ENCODE measurements at places on chromosomes 16 and 17. TPM values are rescaled to one million over a fixed set of nuclear protein-coding genes. Genes with fewer than 3 reads are reported as not detected.
A peak's percentile ranks its signal among the peaks of the same experiment; 100 is the strongest.

Gene RAD51C
- total RNA-seq: 37.6 TPM

- DNase-seq: no peak
Measured at GRCh38 chr17:79517827-79518584, 92.8 kb downstream of the RBFOX3 start.

DNA sequence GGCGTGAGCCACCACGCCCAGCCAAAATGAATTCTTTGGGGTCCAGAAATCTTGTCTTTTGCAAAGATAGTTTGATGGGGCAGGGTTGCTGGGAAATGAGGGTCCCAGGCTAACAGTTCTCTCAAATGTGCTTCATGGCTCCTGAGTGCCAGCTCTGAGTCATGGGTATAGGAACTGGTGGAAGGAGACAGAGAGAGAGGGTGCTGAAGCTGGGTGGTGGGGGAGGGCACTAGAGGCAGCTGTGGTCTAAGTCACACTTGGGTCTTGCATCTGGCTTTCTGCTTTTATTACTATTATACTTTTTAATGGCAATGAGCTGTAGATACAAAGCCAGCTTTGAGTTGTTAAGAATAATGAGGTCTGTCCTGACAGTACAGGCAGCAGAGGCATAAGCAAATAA, 54.6 kb downstream of the PRKCA start:
- DNase-seq: no peak

- DNase-seq: no peak
Measured at GRCh38 chr16:87953308-87954215, 2.3 kb downstream of the BANP start.

Gene CACNG4
- total RNA-seq: not detected

- DNase-seq: no peak
Measured at GRCh38 chr17:32512328-32512727, 25.5 kb downstream of the CDK5R1 start.

- DNase-seq: peak; percentile 90
Measured at GRCh38 chr17:7573324-7574080, 5.9 kb upstream of the CD68 start.

DNA sequence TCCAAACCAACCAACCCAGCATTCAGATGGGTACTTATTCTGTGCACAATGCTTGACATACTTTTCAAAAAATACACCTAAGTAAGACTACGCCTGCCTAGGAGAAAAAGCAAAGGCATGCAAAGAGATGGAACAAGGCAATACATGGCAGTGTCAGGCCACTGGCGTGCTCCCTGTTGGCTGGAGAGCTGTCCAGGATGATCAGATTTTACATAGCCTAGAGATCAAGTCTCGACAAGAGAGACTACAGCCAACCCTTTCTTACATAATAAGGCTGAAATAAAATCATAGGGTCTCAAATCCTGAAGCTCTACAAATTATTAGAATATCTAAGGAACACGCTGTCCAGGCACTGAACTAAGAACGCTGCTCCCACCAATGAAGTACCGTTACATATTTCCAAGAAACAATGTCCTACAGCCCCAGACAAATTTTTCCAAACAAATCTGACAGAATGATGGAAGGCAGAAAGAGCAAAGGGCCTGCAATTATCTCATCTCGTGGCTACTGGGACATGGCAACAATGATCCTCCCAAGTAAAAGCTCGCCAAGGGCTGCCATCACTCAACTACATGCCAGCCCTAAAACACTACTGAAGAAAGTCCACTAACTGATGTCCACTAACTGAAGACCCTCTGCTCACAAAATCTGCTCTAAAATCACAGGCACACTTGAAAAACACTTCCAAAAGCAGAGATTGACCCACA, 5.1 kb downstream of the RPS15A start:
- DNase-seq: no peak

Gene CBX2
- total RNA-seq: 2.6 TPM

Gene TEDC2
- total RNA-seq: 1.3 TPM

DNA sequence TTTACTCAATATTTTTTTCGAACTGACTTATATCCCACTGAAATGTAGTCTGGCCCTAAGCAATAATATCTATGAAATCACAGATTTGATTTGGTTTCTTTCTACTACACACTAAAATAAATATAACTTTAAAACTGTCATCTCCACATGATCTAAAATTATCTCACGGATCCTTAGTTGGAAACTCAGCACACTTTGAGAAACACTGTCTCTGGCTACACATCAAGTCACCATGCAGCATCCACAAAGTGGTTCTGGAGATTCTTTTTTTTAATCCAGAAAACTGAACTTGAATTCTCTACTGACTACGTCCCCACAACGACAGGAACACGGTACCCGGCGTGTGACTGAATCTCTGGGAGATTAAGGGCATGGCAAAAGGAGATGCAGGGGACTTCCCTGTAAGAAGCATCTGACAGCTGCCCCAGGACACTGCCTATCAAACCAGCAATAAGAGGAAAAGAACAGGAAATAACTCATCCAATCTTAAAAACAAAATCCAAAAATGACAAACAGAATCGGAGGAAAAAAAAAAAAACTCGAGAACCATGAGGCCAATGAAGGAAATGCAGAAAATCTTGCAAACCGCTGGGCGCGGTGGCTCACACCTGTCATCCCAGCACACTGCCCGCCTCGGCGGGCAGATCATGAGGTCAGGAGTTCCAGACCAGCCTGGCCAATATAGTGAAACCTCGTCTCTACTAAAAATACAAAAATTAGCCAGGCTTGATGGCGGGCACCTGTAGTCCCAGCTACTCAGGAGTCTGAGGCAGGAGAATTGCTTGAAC, 141.0 kb upstream of the RCVRN start:
- no peak for DNase-seq

DNA sequence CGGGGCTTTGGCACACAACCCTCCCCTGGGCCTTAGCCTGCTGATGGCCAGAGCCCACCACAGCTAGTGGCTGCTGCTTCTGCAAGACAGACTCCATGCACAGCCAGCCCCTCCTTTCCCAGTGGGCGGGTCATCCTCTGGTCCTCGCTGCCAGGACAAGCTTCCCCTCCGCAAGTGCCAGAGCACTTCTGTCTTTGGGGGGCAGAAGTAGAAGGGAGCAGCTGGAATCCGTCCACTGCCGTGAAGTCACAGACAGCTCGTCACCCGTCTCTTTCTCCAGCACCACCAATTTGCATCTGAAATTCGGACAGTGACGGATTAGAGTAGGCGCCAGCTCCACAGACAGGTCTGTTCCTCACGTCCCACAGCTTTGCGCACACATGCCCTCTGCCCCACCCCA, 31.3 kb upstream of the NAT9 start:
- DNase-seq: no peak

DNA sequence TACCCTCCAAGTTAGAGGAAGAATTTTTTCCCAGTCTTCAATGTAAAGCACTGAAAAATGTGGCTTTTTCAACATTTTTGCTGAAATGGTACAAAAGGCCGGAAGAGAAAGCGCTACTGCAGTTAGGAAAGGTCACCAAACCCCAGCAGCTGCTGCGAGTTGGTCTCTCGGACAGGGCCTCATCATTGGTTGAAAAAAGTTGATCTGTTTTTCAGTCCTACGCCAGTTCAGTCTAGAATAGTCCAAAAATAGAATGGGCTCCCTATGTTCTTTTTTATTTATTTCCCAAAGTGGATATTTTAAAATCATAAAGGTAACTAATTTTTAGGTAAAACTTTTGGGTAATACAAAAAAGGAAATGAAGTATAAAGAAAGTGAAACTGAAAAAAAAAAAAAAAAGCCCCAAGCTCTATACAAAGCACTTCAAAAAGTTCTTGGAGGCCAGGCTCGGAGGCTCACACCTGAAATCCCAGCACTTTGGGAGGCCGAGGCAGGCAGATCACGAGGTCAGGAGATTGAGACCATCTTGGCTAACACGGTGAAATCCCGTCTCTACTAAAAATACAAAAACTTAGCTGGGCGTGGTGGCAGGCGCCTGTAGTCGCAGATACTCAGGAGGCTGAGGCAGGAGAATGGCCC, 17.4 kb downstream of the ADAP2 start:
- no peak for DNase-seq

GRCh38 chr16:8972843-8973586, 9.3 kb upstream of the USP7 start:
- DNase-seq: no peak

- no peak for DNase-seq
Measured at GRCh38 chr16:88479793-88480760, 27.0 kb downstream of the ZFPM1 start.

DNA sequence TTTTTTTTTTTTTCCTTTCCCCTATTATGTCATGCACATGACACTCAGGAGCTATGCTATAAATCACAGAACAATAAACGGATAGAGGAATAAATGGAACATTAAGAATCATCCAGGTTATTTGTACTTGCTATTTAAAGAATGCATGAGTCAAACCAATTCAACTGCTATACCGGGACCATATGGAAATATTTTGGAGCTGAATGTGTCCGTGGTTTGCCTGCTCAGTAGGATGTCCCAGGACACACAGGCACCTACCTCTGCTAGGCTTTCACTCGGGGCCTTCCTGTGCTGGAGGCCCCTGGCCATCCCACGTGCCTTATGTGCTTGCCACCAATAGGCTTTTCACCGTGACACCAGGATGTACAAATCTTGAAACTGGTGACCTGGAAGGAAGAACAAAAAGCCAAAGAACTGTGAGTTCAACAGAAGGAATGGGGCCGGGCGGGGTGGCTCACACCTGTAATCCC, 15.3 kb upstream of the SEC14L1 start:
- DNase-seq: no peak

DNA sequence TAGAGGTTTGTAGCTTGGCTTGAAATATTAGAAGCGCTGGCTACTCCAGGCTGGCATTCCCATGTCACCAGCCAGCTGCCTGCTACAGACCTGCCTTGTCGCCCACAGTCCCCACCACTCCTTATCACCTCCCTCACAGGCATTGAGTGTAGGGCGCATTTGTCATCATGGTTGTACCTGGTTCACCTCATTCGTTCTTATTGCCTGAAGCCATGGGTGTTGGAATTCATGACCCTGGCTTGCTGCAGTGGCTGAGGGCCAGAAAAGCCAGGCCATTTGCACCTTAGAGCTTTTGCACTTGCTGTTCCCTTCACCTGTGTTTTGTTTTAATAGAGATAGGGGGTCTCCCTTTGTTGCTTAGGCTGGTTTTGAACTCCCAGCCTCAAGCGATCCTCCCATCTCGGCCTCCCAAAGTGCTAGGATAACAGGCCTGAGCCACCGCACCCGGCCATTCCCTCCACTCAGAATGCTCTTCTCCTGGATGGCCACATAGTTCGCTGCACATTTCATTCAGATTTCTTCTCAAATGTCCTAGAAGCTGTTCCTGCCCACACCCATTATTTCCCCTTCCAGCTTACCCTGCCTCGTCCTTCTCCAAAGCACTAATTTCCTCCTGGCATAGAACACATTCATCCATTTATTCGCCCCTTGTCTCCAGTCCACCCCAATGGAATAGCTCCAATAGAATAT, 97.6 kb downstream of the C16orf78 start:
- no peak for DNase-seq

- DNase-seq: no peak
Measured at GRCh38 chr16:9311303-9311954, 220.0 kb downstream of the HAPSTR1 start.

- DNase-seq: no peak
Measured at GRCh38 chr16:89361751-89362539, 128.4 kb downstream of the ANKRD11 start.

- no peak for DNase-seq
Measured at GRCh38 chr16:19330841-19331397, 45.4 kb downstream of the CLEC19A start.

Gene NACA2
- not detected for total RNA-seq

GRCh38 chr16:74226338-74226954, 70.2 kb upstream of the PSMD7 start:
- DNase-seq: no peak

Gene ZG16
- not detected for total RNA-seq

DNA sequence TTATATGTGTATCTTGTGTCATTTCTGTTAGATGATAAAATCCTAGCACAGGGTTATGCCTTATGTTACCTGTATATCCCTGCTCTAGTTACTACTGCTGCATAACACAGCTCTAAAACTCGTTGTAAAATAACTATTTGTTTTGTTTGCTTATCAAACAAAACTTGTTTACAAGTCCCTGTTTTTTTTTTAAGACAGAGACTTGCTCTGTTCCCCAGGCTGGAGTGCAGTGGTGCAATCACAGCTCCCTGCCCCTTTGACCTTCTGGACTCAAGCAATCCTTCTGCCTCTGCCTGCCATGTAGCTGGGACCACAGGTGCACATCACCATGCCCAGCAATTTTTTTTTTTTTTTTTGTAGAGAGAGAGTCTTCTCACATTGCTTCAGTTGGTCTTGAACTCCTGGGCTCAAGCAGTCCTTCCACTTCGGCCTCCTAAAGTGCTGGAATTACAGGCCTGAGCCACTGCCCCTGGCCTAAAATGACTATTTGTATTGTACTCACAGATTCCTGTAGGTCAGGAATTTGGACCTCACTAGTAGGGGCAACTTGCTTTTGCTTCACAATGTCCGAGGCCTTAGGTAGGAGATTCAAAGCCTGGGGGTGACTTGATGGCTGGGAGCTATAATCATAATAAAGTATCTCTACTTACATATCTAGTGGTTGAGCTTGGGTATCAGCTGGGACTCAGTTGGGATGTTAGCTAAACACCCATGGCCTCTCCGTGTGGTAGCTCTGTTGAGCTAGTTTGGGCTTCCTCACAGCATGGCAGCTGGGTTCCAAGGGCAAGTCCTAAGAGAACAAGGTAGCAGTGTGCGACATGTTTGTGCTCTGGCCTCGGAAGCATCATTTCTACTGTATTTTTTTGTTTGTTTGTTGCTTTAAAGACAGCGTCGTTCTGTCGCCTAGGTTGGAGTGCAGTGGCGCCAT, 12.6 kb downstream of the DUSP14 start:
- DNase-seq: no peak

- DNase-seq: no peak
Measured at GRCh38 chr17:16377941-16378341, 3.0 kb upstream of the UBB start.

GRCh38 chr16:86018071-86018470, 119.1 kb downstream of the IRF8 start:
- DNase-seq: no peak

- no peak for DNase-seq
Measured at GRCh38 chr17:82463925-82464566, 5.5 kb downstream of the NARF start.

All from left ventricle myocardium inferior (tissue), 1 donor.